ENCODE measurements at places on chromosomes 5 and 9. TPM values are rescaled to one million over a fixed set of nuclear protein-coding genes. Genes with fewer than 3 reads are reported as not detected.

The PAEP gene
- not detected for total RNA-seq

The PPP1R26 gene
- total RNA-seq, result 38.8 TPM

The PCDHGA6 gene
- 29.1 TPM for total RNA-seq

The TAF11L10 gene
- total RNA-seq, result not detected

The PCDHB13 gene
- 29.7 TPM for total RNA-seq

The MSMP gene
- total RNA-seq, result not detected

The CDC25C gene
- 2.2 TPM for total RNA-seq

The DND1 gene
- 1.3 TPM for total RNA-seq

The JAKMIP2 gene
- 75.7 TPM for total RNA-seq

The SLC6A3 gene
- not detected for total RNA-seq

The CCL21 gene
- total RNA-seq, result not detected

The ZNF300 gene
- total RNA-seq, result 94.8 TPM

The SPATA31C1 gene
- not detected for total RNA-seq

The AIF1L gene
- total RNA-seq, result 21.0 TPM

The HRH2 gene
- 8.8 TPM for total RNA-seq

The EIF4E1B gene
- 0.31 TPM for total RNA-seq

The GADD45G gene
- 13.8 TPM for total RNA-seq

The TMOD1 gene
- 42.6 TPM for total RNA-seq

The HSD17B4 gene
- 190 TPM for total RNA-seq

The RAD17 gene
- 30.0 TPM for total RNA-seq

The RANBP17 gene
- 95.5 TPM for total RNA-seq

The TEX48 gene
- not detected for total RNA-seq
